ENCODE measurements at places on chromosomes 3 and 15. TPM values are rescaled to one million over a fixed set of nuclear protein-coding genes. Genes with fewer than 3 reads are reported as not detected.

GRCh38 chr3:159657629-159658028 is 331.0 kb upstream of the IL12A start:
- DNase-seq: no peak

DNA sequence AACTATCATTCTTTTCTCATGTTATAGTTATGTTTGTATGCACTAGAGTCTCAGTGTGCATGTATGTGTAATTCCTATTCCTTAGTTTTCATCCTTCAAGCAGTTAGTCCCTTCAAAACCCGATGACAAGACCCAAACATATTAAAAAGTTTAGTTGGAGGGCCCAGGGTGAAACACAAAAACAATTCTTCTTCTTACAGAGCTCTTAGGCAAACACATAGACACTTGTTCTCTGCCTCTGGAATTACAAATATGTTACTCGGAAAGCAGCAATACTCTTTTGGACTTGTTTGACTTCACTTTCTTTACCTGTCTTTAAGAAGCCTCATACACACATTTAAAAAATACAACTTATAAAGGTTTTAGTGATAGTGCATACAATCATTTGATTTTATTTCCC is 763 bp upstream of the CNTN6 start:
- DNase-seq: no peak

GRCh38 chr3:25460751-25461150 is 32.7 kb downstream of the RARB start:
- DNase-seq: no peak

Gene GPR27
- total RNA-seq: 2.5 TPM

All from activated T-cell treated with anti-CD3 and anti-CD28 coated beads, Interleukin-2, amount 50 U/mL, for 72 hours (primary cell).